SJSA1 (cell line): ENCODE measurements at places on chromosomes 5 and 9.

- H3K27me3 ChIP-seq, result no peaks in the 10 kb centered on the region
- no peak for DNase-seq
- no peak overlapping the region for H3K4me3 ChIP-seq
- peaks cover 30% of the 10 kb centered on the region for H3K4me1 ChIP-seq
Observed at GRCh38 chr9:130419521-130420035, 25.2 kb upstream of the ASS1 start.

GRCh38 chr5:150245808-150246207, 43.8 kb downstream of the CAMK2A start:
- H3K27ac ChIP-seq, result no peak overlapping the region
- DNase-seq, result no peak
- no peaks in the 10 kb centered on the region for H3K36me3 ChIP-seq
- no peaks in the 10 kb centered on the region for H3K27me3 ChIP-seq
- no peaks in the 10 kb centered on the region for H3K4me1 ChIP-seq

DNA sequence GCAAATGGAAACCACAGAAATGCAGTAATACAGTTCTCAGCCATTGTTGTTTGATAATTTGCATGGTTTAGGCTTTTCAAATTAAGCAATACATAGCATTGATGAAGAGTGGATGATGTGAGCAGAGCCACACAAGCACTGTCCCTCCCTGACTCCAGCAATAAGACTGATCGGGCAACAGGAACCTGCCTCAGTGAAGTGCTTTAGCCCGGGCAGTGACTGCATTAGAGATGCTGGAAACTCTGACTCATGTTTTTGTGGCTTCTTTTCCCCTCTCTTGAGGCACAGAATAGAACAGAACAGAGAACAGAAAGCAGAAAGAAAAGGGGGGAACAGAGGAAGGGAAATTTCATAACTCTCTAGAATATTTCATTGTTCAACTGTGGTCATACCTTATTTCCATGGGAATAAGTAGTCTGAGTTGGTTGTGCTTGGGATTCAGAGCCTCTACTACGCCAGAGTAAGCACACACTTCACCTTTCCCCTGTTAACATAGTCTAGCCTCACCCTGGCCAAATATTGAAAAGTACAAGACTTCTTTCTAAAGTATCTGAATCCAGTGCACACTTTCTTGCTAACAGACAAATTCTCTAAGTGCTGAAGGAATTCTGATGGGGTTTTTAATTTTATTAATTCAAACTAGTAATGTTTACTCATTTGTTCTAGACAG, 164.8 kb upstream of the VCAN start:
- DNase-seq, result peak; percentile 53
- H3K36me3 ChIP-seq, result no peaks in the 10 kb centered on the region
- H3K4me3 ChIP-seq, result no peak overlapping the region
- H3K27me3 ChIP-seq, result no peaks in the 10 kb centered on the region
- H3K4me1 ChIP-seq, result peaks cover 11% of the 10 kb centered on the region

GRCh38 chr9:6984941-6985578, 227.3 kb downstream of the KDM4C start:
- H3K27ac ChIP-seq, result no peak overlapping the region
- DNase-seq, result no peak
- no peaks in the 10 kb centered on the region for H3K36me3 ChIP-seq

GRCh38 chr5:113153512-113154097, 177.0 kb downstream of the DCP2 start:
- no peaks in the 10 kb centered on the region for H3K27me3 ChIP-seq
- DNase-seq, result no peak
- H3K4me3 ChIP-seq, result no peak overlapping the region
- peaks cover 27% of the 10 kb centered on the region for H3K4me1 ChIP-seq
- H3K36me3 ChIP-seq, result no peaks in the 10 kb centered on the region
- no peak overlapping the region for H3K27ac ChIP-seq

DNA sequence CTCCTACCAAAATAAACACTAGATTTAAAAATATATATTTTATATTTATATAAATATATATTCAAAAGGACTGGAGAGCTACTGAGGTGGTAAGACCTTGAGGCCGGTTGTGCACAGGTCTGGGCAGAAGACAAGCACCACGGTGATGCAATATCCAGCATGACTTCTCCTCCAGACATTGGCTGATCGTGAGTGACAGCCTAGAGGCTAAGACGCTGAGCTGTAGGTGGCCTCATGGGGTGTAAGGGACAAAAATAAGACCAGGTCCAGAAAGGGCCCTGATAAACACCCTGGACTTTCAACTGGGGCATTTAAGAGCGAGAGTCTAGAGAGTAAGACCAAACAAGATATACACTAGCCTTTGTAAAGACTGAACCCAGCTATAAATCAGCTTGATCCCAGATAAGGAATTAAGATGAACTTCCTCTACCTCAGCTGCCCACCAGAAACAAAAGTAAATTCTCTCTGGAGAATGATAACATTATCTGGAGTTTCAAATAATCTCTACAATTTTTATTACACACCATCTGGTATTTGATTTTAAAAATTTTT, 14.2 kb upstream of the C5orf47 start:
- no peaks in the 10 kb centered on the region for H3K36me3 ChIP-seq
- peaks cover 5% of the 10 kb centered on the region; the same call in 1 of the 2 replicates for H3K27me3 ChIP-seq
- H3K4me3 ChIP-seq, result no peak overlapping the region
- DNase-seq, result no peak
- H3K4me1 ChIP-seq, result peaks cover 19% of the 10 kb centered on the region

GRCh38 chr9:592225-592624, 249.3 kb upstream of the DMRT1 start:
- no peak for DNase-seq
- H3K4me3 ChIP-seq, result no peak overlapping the region
- no peaks in the 10 kb centered on the region for H3K27me3 ChIP-seq
- H3K27ac ChIP-seq, result no peak overlapping the region
